ENCODE measurements at places on chromosomes 2 and 18.

DNA sequence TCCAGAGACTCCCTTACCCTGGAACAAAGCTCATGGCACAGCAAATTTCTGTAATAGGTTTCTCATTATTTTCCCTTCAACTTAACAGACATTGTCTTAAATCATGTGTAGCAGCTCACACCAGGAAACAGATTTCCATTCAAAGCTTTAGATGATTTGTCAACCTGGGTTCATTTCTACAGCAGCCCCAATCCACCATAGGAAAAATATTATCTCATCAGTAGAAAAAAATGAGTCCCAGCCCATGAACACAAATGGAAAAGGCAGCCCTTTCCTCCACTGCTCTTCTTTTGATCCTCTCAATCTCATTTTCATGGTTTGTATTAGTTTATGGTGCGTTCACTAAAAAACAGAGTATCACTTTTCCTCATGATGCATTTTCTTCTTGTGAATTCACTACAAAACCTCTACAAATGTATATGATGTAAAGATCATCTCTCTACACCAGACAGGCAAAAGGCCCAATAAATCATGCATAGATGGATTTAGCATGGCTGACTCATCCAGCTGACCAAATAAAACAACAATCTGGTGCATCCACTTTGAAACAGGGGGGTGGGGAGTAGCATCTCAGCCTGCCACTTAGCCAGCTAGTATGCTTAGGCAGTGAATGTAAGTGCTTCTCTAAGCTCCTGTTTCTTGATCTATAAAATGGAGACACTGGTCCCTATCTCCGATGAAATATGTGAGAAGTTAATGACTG is 78.6 kb downstream of the SATB2 start:
- no peak for DNase-seq

DNA sequence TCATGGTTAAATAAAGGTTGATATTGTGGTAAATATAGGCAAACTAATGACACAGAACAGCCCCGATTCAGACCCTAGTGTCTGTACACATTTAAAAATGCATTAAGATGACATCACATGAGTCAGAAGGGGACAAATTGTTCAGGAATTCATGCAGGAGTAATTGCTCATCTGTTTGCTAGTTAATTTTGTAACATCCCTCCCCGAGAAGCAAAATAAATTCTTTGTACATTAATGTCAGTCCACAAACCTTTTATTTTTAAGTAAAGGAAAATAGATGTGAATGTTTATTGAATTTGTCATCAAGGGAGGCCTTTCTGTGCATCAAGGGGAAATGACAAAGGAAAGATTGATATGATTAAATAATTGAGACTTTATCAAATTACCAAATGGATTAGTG is 69.9 kb downstream of the SH3BP4 start:
- DNase-seq, result no peak

DNA sequence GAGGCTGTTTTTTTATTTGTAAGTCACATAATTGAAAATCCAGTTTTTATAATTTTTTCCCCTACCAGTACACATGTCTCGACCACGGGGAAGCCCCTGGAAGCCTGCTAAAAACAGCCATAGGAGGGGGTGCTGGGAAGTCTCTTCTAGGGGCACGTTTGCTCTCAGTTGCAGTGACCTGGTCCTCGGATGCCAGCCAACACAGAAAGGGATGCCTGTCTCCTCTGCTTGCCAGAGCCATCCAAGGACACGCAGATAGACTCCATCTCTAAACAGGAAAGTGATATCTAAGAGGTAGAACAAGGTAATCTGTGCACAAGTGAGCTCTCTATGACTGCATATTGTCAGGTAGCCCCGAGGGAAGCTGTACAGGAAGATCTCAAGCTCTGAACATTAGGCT is 255.8 kb downstream of the SETBP1 start:
- DNase-seq, result no peak

- DNase-seq, result no peak
These were observed 3.4 kb downstream of the COLEC11 start for GRCh38 chr2:3598197-3598910.

DNA sequence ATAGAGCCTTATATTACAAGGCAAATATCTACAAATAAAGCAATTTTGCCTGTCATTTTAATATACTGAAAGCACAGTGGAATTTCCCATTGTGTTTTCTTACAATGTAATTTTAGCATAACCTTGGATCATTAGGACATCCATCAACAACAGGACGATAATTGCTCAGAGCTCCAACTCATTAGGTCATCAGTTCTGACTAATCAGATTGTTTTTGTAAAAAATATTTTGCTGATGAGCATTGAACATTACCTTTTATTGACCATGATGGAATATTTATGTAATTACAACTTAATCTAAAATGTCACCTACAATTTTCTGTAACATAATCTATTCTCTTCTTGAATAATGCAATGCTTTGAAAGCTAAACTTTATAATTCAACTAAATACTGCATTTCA is 215.3 kb upstream of the DSEL start:
- no peak for DNase-seq

All from CMK (cell line).